ENCODE measurements at places on chromosomes 6 and 20.

DNA sequence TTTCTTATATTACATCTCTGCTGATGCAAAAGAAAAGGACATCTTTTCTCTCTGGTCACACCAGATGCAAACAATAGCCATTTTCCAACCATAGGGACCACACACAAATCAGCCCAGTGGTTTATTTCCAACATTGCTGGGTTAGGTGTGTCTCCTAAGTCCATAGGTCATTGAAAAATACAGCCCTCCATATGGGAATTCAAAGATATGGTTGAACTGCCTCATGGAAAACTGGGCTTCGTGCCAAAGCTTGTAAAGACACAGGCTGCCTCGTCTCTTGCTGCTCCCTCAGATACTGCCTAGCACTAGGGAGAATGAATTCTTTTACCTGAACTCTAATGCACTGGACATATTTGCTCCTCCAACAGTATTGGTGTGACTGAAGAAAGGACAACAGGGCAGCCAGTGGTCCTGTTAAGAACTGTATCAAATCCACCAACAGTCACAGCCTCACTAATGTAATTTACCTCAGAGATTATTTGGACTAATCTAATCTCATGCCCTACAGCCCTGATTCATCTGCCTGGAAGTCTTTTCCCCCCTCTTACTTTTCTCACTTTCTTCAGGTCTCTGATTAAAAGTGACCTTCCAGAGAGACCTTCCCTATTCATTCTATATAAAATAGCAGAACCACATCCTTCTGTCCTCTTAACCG is 48.3 kb upstream of the TBC1D32 start:
- DNase-seq, result no peak

DNA sequence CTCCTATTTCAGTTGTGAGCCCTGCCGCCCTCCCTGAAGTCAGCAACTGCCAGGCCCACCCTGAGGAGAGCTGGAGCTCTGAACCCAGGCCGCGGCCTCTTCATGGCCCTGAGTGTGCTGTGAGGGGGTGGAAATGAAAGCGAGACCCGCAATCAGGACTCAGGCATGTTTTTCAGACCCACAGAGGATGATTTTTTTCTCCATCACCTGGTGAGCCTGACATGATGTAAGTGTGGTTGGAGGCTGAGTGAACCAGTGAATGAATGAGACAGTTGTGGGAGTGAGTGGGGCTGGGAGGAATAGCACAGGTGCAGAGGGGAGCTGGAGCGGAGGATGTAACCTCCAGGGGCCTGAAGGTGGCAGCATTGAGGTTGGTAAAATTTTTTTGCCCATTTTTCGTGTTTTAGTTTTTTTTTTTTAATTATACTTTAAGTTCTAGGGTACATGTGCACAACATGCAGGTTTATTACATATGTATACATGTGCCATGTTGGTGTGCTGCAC is 18.3 kb downstream of the RAET1L start:
- no peak for DNase-seq

GRCh38 chr6:8710668-8711431 is 275.5 kb upstream of the SLC35B3 start:
- no peak for DNase-seq

DNA sequence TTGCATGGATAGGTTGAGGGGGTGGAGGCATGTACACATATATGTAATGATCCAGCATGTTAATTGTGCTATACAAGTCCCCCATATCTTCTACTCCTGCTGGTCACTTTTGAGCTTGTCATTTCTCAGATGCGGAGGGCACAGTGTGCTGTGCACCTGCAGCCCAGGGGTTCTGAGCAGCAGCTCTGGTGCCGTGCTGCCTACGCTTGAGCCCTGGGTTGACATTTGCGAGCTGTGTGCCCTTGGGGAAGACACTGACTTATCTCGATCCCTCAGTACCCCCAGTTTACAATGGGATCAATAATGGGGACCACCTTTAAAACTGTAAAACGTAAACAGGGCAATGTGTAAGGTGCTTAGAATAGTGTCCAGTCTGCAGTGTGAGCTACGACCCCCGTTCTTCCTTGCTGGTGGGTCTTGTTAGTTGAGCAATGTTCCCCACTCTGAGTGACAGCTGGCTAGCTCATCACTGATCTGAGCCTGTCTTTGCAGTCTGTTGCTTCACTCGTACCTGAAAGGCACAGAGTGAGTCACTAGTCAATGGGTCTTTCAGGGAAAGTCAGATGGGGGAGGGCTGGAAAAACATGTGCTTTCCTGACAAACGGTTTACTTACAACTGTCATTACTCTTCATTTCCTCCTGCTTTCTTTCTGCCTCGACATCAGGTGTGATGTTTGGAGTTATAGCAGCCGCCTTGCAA is 91.7 kb downstream of the SLC2A10 start:
- no peak for DNase-seq

- DNase-seq, result no peak
Measured at GRCh38 chr6:1087154-1087843, 224.6 kb upstream of the FOXQ1 start.

- DNase-seq, result peak; percentile 67
Measured at GRCh38 chr6:41066867-41067304, 5.3 kb downstream of the OARD1 start.

DNA sequence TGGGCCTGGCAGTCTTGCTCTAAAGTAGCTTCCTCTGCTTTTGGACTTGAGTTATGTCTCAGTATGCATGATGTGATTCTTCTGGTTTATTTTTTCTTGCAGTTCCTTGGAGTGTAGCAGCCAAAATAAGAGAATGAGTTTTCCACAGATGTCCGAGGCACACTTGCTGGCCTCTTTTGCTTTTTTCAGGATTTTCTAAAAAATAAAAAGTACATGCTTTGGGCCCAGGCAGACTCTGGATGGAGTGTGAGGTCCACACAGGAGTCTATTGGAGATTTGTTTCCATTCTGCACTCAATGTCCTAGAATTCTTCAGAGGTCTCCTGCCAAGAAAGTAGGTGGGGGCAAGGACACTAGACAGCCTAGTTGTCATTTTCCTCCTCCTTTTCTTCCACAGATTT is 477.6 kb downstream of the EPM2A start:
- DNase-seq, result no peak

DNA sequence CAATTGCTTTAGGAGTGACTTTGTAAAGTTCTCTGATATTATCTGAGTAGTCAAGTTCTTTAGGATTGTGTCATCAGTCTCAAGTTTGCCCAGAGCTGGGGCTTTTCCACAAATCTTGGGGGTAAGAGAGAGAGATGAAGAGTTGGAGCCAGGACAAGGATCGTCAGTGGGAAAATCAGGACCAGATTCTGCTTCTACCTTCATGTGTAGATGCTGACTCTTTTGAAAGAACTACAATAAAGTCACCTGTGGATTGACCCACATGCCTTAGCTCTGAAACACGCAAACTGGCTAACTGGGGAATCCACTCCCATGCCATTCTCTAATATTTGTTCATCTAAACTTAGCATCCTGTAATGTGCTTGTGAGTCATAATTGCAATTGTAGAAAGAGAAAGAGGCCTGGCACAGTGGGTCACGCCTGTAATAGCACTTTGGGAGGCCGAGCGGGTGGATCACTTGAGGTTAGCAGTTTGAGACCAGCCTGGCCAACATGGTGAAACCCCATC is 15.6 kb upstream of the BICRAL start:
- no peak for DNase-seq

DNA sequence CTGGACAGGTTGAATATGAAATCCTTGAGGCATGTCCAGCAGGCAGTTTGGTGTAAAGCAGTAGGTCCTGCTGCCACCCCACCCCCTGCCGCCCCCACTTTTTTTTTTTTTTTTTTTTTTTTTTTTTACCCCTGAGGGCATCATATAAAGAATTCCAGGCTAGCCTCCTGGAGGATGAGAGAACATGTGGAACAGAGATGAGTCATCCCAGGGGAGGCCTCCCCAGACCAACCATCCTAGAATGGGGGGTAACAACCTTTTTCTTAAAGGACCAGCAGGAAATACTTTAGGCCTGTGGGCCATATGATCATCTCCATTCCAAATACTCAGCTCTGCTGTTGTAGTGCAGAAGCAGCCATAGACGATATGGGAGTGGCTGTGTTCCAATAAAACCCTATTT is 170.9 kb downstream of the GJA10 start:
- DNase-seq, result no peak

DNA sequence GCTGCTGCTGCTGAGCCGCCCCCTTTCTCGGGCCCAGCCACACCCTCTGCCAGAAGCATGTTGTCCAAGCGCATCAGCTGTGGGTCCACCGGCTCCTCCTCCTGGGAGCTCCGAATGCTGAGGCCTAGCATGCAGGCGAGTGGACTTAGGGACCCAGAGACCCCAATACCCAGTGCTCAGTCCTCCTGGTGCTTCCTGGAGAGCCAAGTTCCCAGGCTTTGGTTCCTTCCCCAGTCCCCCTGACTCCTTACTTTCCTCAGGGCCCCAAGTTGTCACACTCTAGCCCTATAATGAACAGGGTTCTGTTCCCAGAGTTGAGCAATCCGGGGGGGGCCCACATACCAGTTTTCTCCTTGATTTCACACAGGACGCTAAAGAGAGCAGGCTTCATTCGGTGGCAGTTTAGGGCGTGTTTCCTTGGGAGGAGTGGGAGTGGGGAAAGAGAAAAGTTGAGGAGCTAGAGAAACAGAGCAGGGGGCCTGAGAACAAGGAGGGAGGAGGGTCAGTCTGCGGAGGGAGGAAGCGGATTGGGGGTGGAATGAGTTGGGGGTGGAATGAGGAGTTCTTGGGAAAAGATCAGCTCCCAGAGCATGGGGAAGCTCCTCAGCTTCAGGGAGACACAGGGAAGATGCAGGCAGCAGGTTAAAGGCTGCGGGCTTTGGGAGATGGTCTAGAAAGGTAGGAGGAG is 1.5 kb downstream of the PBX2 start:
- DNase-seq, result no peak

- DNase-seq, result no peak
Measured at GRCh38 chr6:32668226-32668747, 1.8 kb upstream of the HLA-DQB1 start.

- no peak for DNase-seq
Measured at GRCh38 chr6:152170313-152170701, 362.8 kb downstream of the ESR1 start.

- DNase-seq, result no peak
Measured at GRCh38 chr6:155936551-155936950, 480.9 kb upstream of the NOX3 start.

DNA sequence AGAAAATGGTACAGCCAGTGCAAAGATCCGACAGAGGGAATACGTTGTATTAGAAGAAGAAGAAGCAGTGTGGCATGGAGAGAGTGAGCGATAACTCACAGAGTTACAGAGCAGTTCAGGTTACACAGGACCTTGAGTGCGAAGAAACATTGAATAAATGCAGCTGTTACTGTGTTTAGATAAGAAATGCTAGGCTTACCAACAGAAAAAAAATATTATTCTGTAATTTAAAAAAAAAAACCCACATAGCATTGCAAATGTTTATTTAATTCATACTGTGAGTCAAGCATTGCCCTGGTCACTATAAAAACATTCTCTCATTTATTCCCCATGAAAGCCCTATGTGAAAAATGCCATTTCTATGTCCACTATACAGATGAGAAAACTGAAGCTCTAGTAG is 373.4 kb upstream of the EPHA7 start:
- DNase-seq, result no peak

GRCh38 chr20:63217706-63218105 is 1.8 kb upstream of the YTHDF1 start:
- no peak for DNase-seq

- no peak for DNase-seq
Measured at GRCh38 chr20:17525650-17526049, 5.5 kb downstream of the BFSP1 start.

DNA sequence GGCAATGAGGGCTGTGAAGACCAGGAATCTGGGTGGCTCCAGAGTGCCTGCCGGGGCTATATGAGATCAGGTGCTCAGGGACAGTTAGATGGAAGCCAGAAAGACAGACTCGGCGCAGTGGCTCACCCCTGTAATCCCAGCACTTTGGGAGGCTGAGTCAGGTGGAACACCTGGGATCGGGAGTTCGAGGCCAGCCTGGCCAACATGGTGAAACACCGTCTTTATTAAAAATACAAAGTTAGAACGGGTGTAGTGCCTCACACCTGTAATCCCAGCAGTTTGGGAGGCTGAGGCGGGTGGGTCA is 43.4 kb downstream of the BCAS4 start:
- no peak for DNase-seq

DNA sequence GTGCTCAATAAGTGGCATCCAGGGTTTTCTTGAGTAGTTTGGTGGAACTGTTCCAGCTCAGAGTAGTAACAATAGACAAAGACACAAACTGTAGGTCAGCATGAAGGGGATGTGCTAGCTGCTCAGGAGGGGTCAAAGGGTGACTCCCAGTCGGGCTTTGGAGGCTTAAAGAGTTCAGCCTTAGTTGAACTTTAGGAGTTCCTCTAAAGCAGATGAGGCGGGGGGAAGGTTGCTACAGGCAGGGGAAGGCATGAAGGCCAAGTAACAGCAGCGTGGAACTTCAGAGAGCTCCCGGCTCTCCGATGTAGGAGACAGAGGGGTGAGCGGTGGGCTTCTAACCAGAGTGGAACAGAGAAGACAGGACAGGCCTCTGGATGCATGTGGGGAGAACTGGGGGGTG is 115.5 kb upstream of the CD93 start:
- no peak for DNase-seq

- DNase-seq, result no peak
Measured at GRCh38 chr6:49939993-49940498, 23.9 kb downstream of the DEFB114 start.

GRCh38 chr6:7110092-7110792 is 2.5 kb downstream of the RREB1 start:
- no peak for DNase-seq

- no peak for DNase-seq
Measured at GRCh38 chr6:36266913-36267644, 2.8 kb upstream of the PNPLA1 start.

- no peak for DNase-seq
Measured at GRCh38 chr6:126738146-126738545, 380.3 kb upstream of the RSPO3 start.

DNA sequence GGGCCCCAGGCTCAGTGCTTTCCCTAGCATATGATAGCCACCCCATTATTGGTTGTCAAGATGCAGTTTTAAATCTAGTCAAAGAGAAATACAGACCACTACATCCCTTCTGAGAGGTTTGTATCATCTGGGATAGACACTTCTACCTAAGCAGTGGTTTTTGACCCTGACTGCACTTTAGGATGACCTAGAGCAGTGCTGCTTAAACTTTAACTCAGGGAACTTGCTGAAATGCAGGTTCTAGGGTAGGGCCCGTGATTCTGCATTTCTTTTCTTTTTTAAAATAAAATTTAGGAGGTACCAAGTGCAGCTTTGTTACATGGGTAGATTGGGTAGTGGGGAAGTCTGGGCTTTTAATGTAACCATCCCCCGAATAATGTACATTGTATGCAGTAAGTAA is 18.7 kb downstream of the TM9SF4 start:
- no peak for DNase-seq

DNA sequence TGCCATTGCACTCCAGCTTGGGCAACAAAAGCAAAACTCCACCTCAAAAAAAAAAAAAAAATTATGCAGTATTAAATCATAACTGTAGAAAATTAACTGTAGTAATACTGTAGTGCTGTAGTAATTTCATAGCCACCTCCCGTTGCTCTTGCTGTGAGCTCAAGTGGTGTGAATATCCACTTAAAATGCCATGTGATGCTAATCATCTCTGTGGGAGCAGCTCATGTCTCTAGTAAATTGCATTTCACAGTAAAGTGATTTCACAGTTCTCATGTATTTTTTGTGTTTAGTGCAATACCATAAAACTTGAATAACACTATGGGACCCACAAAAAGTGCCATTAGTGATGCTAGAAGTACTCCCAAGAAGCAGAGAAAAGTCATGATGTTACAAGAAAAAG is 14.4 kb upstream of the FAM217A start:
- no peak for DNase-seq

Data from amniotic stem cell (primary cell).